CD4-positive, alpha-beta T cell treated with Interleukin-6 for 4 hours (primary cell): ENCODE measurements at places on chromosomes 1 and 21.

GRCh38 chr1:28027660-28028059 lies 60.8 kb downstream of the EYA3 start:
- DNase-seq: no peak

DNA sequence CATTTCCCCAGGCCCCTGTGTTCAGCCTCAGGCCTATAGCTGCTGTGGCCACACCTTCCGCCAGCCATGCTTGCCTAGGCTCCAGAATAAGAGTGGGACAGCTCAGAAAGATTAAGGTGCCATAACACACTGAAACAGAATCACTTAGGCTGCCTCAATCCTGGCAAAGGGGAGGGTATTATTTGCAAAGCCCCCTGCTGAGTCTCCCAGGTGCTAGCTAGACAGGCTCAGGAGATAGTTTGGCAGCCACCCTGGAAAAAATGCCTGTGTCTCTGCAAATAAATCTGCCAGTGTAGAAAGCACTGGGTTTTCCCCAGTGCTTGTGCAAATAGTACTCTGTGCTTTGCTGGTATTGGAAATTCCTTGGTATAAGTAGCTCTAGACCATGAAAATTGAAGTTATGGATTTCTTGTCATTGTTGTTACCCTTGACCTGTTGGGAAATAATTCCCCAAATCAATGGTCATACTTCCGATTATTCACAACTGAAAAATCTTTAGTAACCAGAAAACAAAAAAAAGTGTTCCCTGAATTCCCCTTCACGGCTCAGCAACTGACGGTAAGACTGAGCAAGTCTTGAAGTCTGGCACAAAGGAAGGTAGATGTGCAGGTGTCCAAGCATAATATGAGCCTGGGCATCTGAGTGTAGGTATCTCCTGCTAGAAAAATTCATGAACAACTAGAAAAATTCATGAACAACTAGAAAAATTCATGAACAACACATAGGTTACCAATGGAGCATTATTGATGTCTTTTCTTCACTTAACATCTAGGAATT lies 56.9 kb downstream of the PROX1 start:
- no peak for DNase-seq

DNA sequence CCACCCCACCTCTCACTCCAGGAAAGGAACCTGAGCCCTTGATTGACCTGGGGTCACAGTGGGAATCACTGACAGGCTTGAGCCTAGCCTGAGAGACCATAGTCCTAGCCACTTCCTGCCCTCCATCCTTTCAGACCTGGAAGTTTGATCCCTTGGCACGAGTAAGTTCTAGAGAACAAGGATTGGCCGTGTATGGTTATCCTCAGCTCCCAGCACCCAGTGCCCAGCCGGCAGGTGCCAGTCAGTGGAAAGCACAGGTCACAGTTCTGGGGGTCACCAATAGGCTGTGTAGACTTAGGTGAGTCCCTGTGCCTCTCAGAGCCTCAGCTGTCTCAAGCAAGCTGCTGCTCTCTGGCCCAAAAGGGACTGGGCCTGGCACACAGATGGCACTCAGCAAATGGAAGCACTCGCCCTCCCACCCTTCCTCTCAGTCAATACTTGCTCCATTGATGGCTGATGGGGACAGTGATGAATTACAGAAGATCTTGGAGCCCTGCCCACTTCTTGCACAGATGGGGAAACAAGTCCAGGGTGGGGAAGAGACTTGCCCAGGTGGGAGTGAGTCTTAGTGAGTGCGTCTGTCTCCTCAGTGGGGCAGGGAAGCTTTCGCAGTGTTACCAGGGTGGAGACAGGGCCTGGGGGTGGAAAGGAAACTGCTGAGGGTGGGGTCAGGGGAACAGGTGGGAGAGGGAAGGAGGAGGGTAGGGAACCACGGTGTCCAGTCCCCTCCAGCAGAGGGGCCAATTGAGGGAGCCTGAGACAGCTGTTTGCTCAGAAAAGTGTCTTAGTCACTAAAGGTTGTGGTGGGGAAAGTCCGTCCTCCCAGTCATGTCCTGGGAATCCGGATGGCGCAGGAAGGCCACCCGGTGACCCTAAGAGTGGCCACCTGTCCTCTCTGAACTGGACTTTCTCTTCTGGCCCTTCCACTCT lies 2.6 kb upstream of the KCNQ4 start:
- no peak for DNase-seq

- no peak for DNase-seq
Measured at GRCh38 chr1:221363039-221363438, 378.9 kb downstream of the DUSP10 start.

GRCh38 chr1:183604815-183605214 lies 14.6 kb upstream of the NCF2 start:
- DNase-seq: no peak

GRCh38 chr1:45200906-45201500 lies 5.4 kb downstream of the ZSWIM5 start:
- DNase-seq: no peak

GRCh38 chr1:22868331-22868730 lies 104.3 kb downstream of the LACTBL1 start:
- no peak for DNase-seq
